Stimulated activated CD8-positive, alpha-beta memory T cell treated with anti-CD3 and anti-CD28 coated beads, Interleukin-15, amount 100 ng/mL, for 4 hours (primary cell): ENCODE measurements at places on chromosomes 1 and 21.

GRCh38 chr1:84170171-84170570, 26.1 kb downstream of the PRKACB start:
- no peak for DNase-seq

DNA sequence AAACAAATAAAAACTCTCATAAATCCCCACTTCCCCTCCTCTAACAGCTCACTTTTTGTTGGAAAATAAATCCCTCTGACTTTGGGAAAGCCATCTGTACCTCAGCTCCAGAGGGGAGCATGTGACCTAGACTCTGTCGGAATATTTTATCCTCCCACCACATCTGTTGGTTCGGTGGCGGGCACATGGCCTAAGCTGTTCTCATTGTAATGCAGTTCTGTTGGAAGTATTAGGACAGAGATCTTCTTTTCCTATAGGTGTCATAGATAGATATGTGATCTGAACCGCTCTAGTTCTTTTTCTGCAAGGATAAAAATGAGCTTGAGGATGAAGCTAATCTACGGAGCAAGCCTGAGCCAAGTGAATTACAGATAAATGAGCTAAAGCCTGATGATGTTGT, 50.5 kb upstream of the EPS8L3 start:
- no peak for DNase-seq

- DNase-seq = no peak
Observed at GRCh38 chr1:166031932-166032571, 134.7 kb downstream of the FAM78B start.

DNA sequence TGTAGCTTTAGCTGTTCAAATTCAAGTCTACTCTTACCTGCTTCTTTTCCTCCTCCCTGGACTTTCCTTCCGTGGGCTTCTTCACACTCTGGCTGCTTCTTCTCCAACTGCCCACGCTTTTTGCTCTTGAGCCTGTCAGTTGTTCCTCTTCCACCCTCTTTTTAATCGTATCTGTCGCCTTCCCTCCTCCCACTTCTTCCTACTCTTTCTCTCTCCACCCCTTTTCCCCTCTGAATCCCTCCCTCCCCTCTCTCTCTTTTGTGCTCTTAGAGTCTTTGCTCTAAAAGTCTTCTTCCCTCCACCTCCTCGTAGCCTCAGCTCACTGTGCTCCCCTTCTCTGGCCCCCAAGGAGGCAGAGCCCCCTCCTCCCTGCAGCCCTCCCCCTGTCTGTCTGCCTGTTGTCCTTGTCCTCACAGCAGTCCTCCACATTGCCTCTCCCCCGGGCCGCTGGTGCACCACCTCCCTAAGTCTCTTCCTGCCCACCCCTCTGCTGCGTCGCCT, 12.9 kb upstream of the GJA5 start:
- no peak for DNase-seq

DNA sequence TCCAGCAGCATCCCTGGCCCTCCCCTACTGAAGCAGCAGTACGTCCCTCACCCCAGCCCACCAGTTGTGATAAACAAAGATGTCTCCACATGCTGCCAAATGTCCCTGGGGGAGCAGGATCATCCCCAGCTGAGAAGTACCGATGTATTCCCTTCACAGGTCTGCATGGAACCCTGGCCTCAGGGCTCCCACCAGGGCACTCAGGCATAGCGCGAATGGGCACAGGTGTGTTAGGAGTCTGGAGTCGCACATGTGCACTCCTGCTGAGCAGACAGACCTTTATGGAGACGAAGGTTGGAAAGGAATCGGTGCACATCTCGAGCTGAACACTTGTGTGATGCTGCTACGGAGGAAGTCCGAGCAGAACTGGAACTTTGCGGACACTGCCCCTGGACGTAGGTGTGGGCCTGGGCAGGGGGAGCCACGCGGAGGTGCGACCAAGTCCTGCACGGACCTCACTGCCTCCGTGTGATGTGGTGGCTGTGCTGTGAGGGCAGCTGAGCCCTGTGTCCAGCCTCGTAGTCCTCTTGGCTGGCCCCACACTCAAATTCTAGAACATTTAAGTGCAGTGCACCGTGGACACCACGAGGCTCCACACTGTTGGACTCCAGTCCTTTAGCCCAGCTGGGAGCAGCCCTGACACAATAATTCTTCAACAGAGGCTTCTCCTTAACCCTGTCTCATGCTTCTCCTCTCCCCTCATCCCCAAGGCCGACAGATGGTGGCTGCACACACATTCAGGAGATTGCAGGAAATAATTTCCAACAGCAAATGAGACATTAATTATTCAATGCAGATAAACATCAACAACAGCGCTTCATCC, 43.4 kb downstream of the RSPH1 start:
- no peak for DNase-seq

- DNase-seq = no peak
Observed at GRCh38 chr1:181387702-181388101, 95.6 kb upstream of the CACNA1E start.

DNA sequence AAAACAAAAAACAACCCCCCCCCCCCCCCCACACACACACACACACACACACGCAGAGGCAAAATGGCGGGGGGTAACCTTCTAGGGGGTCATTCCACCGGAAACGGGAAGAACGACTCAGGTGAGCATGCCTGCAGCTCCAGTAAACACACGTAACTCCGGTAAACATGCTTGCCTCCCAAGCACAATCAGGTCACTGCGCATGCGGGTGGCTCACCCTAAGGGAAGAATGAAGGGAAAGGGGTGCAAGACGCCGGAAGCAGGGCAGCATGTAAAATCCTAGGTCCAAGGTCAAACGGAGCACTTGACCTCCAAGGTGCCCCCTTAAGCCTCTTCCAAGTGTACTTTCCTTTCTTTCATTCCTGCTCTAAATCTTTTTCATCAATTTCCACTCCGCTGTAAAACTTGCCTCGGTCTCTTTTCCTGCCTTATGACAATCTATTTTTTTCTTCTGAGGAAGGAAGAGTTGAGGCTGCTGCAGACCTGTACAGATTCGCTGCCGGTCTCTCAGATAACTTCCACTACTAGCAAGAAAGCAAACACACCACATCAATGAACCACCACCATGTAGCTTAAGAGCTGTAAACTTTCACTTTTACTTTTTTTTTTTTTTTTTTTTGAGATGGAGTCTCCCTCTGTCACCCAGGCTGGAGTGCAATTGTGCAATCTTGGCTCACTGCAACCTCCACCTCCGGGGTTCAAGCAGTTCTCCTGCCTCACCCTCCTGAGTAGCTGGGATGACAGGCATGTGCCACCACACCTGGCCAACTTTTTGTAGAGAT, 21.0 kb upstream of the CBR3 start:
- no peak for DNase-seq

GRCh38 chr1:220841293-220841692, 38.0 kb upstream of the HLX start:
- no peak for DNase-seq

GRCh38 chr1:223437151-223437550, 43.9 kb downstream of the CCDC185 start:
- no peak for DNase-seq
